Uterus (tissue), 4 donors: ENCODE measurements at places on chromosomes 6 and 20. TPM values are rescaled to one million over a fixed set of nuclear protein-coding genes. Genes with fewer than 3 reads are reported as not detected.

C6orf52 gene
- not detected for total RNA-seq

MMUT gene
- total RNA-seq, result 17.4 TPM

DNA sequence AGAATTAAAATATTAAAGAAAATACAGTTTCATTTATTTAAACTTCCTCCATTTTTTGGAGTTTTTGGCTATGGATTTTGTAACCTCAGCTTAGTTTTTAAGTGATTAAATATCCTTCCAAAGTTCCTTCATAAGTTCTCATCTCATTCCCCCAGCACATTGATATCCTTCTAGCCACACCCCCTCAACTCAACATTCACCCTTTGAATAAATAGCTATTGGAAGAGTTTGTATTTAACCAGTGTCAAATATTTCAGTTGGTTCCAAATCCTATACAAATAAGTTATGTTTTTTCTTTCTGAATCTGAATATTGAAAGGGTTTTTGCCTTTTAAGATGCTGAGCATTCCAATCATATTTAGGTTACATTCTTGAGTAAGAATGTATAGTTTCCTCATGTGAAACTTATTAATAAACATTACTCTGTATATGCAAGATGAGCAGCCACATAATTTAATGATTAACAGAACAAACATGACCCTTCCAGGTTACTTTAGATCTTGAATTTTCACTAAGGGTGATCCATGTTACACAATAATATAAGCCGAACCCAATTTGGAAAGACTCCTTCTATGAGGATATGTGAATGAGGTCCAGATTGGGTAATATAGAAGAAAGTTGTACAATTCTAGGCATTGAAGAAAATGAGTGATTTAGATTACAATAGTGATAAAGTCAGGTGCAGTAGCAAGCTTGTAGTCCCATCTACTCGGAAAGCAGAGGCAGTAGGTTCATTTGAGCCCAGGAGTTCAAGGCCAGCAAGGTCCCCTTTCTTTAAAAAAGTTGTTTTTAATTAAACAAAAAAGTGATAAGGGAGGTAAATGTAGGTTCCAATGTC lies 13.6 kb downstream of the GLYATL3 start:
- H3K27me3 ChIP-seq, result no peaks in the 10 kb centered on the region
- H3K4me3 ChIP-seq, result no peak overlapping the region
- DNase-seq, result no peak
- no peak overlapping the region for H3K27ac ChIP-seq

- DNase-seq, result no peak
- H3K4me1 ChIP-seq, result no peaks in the 10 kb centered on the region
- H3K36me3 ChIP-seq, result no peaks in the 10 kb centered on the region
- H3K27ac ChIP-seq, result no peak overlapping the region
- H3K4me3 ChIP-seq, result no peak overlapping the region
- no peaks in the 10 kb centered on the region for H3K27me3 ChIP-seq
Measured at GRCh38 chr6:122154912-122155575, 244.4 kb upstream of the HSF2 start.

GRCh38 chr6:63904650-63905248 lies 269.1 kb downstream of the PHF3 start:
- H3K36me3 ChIP-seq, result no peaks in the 10 kb centered on the region
- H3K27ac ChIP-seq, result no peak overlapping the region

GRCh38 chr6:111653434-111653833 lies 47.8 kb upstream of the TRAF3IP2 start:
- no peaks in the 10 kb centered on the region for H3K36me3 ChIP-seq
- DNase-seq, result no peak
- no peak overlapping the region for H3K4me3 ChIP-seq
- H3K27ac ChIP-seq, result no peak overlapping the region
- H3K27me3 ChIP-seq, result no peaks in the 10 kb centered on the region

LTB gene
- not detected for total RNA-seq
